G401 (cell line): ENCODE measurements at places on chromosomes 1 and 21. TPM values are rescaled to one million over a fixed set of nuclear protein-coding genes. Genes with fewer than 3 reads are reported as not detected.

Gene PLA2G5
- total RNA-seq, result not detected in 2 replicates

Gene S100A1
- 132 and 195 TPM in 2 replicates for total RNA-seq

Gene GPR153
- 3.3 and 4.5 TPM in 2 replicates for total RNA-seq

Gene OR14A16
- total RNA-seq, result not detected in 2 replicates

Gene CRYBG2
- total RNA-seq, result 5.5 and 18.6 TPM in 2 replicates

Gene FOXD2
- 3.3 and 5.8 TPM in 2 replicates for total RNA-seq

Gene ZNF362
- 13.5 and 14.2 TPM in 2 replicates for total RNA-seq

GRCh38 chr1:172350856-172351255 is 69.6 kb upstream of the C1orf105 start:
- DNase-seq, result no peak

- no peak for DNase-seq
Measured at GRCh38 chr1:153364156-153364555, 6.5 kb downstream of the S100A9 start.

DNA sequence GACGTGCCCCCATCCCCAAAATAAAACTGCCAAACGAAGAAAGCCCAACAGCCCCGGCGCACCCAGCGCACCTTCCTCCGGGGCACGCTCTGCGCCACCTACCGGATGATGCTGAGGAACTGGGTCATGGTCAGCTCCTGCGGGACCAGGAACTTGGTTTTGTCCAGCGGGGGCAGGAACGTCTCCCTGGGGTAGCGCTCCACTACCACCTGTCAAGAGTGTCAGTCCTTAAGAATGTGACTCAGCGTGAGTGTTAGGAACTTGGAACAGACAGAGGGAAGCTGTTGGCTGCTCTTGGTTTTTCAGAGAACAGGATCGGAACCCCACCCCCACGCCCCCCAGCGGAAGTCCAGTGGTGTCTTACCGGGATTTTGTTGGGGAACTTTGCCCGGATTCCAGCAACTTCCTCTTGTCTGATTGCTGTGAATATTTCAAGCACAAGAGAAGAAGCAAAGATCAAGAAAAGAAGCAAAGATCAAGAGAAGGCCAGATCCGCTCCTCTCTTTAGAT is 431 bp downstream of the MAP1LC3C start:
- DNase-seq, result peak; percentile 31

DNA sequence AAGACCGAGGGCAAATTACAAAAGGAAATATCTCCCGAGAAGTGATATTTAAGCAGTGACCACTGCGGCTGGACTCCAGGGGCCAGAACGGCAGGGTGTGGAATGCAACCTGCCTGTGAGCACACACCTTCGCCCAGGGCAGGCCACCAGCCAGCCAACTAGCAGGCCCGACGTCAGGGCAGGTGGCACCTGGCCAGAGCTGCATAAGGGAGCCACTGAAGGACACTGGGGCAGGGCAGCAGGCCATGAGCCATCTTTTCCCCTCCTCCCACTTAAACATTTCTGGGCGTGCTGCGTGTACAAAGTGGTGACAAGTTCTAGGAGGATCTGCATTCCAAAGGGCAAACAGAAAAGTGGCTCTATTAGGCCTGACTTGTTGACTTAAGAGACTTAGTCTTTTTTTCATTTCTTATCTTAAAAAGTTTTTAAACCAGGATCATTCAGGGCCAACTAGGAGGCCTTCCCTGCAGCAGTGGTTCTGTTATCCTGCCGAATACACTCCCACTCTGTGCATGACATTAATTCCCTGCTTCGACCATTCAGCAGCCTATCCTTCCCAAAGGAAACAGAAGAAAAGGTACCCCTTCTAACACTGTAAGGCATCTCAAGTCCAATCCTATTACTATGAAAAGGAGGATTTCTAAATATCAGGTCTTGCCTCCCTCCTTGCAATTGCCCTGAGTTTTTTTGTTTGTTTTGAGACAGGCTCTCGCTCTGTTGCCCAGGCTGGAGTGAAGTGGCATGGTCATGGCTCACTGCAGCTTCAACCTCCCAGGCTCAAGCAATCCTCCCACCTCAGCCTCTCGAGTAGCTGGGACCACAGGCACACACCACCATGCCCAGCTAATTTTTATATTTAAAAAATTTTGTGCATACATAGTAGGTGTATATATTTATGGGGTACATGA is 96.3 kb downstream of the BCAR3 start:
- peak; percentile 59 for DNase-seq

GRCh38 chr1:90768826-90769225 is 51.7 kb upstream of the BARHL2 start:
- DNase-seq, result no peak

DNA sequence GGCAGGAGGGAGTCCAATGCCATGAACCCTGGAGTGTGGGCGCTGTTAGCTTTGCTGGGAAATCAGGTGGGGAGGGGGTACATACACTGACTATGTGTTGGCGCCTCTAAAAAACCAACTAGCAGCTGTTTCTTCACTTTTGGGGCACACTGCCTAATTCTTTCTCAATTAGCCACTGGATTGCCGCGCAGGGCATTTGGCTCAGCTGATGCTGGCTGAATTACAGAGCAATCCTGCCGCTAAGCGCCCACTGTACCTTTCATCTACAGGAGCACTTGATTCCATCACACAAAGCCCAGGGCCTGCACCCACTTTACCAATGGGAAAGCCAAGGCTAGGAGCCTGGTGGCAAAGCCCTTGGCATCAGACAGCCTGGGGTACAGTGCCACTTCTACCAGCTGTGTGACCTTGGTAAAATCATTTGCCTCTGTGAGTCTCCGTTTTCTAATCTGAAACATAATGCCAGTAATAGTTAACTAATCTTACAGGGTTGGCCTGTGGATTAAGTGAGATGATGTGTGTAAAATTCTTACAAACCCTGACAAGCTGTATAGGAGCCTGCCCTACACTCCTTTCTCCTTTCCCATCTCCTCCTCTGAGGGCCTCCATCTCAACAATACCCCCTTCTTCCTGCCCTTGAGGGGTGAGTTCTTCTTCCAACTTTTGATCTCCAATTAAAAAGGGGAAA is 59.0 kb downstream of the UBE2T start:
- DNase-seq, result no peak

- DNase-seq, result no peak
Measured at GRCh38 chr1:235468970-235469369, 35.3 kb downstream of the B3GALNT2 start.

- DNase-seq, result no peak
Measured at GRCh38 chr1:39529901-39530535, 38.6 kb downstream of the BMP8A start.

GRCh38 chr1:195744256-195744655 is 864.0 kb downstream of the KCNT2 start:
- no peak for DNase-seq

DNA sequence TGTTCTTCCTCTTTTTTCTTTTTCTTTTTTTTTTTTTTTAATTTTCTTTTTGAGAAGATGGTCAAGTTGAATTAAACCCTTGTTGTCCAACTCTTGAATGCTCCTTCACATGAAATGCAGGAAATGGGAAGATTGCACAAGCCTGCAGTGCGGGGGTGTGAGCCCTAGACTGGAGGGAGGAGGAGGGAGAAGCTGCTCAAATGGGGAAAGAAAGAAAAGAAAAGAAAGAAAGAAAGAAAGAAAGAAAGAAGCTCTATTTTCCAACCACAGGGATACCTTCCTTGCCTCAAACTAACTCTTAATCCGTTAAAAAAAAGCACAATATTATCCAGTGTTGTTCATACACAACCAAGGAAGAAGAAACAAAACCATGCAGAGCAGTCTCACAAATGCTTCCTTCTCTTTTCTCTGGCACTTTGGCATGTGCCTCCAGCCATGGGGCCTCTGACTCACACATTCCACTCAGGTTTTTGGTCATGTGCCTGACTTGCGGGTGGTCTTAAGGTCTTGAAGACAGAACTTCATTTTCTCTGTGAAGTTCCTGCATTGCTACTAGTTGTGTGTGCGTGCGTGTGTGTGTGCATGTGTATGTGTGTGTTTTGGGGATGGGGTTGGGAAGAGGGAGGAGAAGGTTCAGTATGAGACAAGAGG is 276.1 kb downstream of the RPS6KC1 start:
- DNase-seq, result no peak

DNA sequence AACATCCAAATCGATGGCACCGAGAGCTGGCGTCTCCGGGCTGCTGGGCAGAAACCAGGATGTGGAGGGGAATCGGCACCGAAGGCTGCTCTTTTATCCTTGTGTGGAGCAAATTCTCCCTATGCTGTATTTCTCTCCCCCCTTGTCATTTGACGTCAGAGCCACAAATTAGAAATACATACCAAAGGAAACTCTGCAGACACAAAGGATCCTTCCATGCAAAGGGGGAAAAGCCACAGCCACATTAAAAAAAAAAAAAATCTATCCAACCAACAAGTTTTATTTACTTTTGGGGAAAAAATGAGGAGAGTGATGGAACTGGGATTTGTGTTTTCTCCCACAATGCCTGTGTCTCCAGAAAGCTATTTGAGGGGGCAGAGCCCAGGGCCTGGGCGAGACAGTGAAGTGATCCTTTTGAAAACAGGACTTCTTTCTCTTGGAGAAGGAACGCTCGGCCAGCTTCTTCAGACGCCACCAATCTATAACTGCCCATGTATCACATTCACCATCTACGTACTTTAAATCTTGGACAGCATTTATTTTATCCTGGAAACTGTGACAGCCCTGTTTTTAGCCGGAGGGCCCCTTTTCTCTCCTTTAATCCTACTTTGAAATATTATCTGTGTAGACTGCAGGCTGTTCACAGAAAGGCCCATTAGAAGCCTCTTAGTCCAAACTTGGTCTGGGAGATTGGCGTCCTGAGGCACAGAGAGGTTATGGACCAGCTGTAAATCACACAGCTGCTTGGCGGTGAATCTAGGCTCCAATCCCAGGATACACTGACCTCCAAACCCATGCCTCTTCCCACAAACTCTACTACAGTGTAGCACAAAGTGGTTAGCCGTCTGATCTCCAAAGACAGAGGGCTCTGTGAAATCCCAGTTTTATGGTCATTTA is 4.5 kb downstream of the KANK4 start:
- DNase-seq, result no peak

DNA sequence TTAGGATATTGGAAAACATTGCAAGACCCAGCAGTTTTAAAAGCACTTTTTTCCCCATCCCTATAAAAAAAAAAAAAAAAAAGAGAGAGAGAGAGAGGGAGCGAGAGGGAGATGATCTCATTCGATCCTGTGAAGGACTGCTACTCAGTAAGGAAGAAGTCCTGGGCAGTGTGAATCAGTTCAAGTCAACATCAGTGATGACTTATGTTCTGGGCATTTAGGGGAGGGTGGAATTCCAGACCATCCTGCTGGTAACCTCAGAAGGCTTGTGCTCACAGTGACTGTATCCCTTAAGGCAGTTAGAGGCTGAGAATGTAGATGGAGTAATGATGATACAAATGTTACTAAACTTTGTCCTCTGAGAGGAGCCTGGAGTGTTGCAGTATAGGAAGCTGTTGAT is 151.4 kb downstream of the TGFB2 start:
- DNase-seq, result no peak

- no peak for DNase-seq
Measured at GRCh38 chr1:97451944-97452343, 468.9 kb downstream of the DPYD start.

- DNase-seq, result no peak
Measured at GRCh38 chr1:29489471-29489870, 253.1 kb downstream of the PTPRU start.

GRCh38 chr1:30041741-30042437 is 681.5 kb downstream of the MATN1 start:
- DNase-seq, result no peak

DNA sequence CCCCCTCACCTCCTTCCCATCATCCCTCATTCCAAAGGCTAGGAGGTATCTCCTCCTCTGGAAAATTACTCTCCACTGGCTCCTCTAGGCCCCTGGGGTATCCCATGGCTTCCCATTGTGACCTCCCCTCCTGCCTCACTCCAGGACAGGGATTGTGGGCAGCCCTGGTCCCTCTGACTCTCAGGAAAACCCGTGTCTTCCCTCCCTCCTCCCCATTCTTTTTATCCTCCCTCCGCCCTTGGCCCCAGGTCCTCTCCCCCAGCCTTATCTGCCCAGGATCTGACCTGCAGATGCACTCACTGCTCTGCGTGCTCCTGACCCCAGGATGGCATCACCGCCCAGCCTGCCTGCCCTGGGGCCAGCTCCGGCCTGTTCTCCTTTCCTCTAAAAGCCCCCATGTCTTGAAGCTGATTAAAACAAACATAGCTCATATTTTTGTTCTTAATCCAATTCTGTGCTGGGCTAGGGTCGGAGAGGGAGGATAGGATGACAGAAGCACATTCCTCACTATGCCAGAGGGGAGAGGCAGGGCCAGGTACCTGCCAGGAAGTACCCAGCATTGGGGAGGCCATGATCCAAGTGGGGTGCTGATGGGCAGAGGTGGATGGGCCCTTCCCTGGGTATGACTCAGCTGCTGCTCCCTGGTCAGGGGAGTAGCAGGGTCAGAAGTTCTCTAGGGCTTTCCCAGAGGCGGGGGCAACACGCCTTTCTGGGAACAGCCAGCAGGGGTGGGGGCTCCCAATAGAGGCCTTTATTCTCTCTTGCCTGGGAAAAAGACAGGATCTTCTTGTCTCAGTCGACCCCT is 13.8 kb upstream of the UBL4B start:
- no peak for DNase-seq
